Activated CD8-positive, alpha-beta T cell treated with anti-CD3 and anti-CD28 coated beads for 36 hours (primary cell): ENCODE measurements at places on chromosomes 7 and 10.

DNA sequence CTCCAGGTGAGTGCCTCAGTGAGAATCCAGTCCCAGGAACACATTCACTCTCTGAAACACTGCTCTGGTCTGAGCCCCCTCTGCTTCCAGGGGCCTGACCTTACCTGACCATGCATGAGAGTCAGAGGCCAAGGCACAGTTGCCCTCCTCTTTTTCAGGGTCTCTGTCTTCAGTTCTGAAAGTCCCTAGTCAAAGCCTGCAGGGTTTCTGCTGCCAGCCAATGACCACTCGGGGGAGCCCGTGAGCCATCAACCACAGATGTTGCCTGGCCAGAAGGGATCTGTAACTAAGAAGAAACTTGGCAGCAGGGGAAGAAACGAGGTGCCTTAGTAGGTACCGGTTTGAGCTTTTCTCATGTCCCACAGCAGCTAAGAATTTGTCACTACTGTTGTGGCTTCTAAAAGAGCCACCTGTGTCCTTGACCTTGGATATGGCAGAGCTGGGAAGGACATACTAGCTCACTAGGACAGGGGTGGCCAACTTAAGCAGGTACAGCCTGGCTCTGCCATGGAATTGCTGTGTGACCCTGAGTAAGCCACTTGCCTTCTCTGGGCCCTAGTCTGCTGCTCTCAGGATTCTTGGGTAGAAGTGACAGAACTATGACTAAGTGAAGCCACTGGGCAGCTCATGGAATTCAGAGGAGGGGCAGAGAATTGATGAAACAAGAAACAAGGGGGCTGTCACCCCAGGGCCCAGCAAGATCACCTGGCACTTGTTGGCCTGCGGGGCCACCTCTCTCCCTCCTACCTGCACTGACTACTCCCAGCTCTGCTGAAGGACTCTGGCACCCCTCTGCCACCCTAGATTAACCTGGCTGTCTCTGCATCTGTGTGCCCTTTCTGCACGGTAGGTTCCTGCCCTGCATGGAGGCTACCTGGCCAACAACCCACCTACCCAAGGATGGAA, 83.8 kb upstream of the GPR26 start:
- DNase-seq = peak; percentile 80

GRCh38 chr7:136931169-136931867, 62.9 kb downstream of the CHRM2 start:
- no peak for DNase-seq

DNA sequence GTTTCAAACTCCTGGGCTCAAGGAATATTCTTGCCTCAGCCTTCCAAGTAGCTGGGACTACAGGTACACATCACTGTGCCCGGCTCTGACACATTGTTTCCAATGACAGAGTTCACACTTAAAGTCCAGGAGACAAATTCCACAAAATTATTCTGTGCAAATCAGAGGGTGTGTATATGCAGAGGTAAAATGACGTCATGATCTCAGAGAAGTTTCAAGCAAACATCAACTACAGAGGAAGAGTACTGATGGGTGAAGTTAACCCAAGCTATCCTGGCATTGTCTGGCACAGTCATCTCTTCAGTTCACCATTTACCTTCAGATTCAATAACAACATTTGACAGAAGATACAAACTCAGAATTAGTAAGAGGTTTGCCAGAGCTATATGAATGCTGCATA, 388.9 kb downstream of the HPSE2 start:
- no peak for DNase-seq

DNA sequence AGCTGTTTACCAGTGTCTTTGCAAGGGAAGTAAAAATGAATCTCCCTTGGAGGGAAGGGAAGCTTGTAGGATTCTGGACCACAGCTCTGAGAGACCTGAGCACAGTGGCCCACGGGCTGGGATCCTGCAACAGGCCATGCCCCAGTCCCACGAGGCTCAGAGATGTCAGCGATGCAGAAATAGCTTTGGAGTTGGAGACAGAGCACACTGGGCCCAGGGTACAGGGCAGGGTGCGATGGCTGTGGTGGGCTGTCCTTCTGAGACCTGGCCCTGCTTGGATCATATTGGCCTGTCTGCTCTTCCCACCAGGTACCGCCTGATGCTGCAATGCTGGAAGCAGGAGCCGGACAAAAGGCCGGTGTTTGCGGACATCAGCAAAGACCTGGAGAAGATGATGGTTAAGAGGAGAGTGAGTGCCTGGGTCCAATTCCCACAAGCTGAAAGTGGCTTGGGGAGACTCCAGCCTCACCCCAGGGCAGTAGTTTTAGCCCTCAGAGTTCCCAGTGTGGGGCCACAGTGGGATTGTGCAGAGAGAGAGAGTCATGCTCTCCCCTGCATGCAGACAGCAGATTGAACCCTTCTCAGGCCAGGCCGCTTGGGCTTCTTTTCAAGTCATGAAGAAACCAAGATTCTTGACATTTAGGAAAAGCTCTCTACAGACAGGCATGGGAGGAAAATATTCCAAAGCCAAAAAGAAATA, 13.5 kb upstream of the CSGALNACT2 start:
- peak; percentile 0 for DNase-seq

GRCh38 chr7:133003052-133003910, 78.6 kb downstream of the CHCHD3 start:
- no peak for DNase-seq

DNA sequence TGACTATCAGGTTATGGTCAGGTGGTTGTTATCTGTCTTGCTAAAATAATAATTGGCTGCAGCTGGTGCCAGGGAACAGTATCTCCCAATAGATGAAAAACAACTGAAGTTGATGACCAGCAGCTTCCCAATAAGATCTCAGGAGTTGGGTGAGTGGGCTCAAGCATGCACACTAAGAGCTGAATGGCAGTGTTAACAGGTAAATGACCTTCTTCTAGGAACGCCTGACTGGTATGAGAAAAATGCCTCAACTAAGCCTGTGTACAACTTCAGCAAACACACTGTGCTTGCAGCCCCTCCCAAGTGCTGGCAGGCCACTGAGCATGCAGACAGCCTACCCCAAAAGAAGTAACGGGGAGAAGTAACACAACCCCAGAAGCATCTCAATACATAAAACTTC, 636.9 kb downstream of the ACTR3B start:
- no peak for DNase-seq

DNA sequence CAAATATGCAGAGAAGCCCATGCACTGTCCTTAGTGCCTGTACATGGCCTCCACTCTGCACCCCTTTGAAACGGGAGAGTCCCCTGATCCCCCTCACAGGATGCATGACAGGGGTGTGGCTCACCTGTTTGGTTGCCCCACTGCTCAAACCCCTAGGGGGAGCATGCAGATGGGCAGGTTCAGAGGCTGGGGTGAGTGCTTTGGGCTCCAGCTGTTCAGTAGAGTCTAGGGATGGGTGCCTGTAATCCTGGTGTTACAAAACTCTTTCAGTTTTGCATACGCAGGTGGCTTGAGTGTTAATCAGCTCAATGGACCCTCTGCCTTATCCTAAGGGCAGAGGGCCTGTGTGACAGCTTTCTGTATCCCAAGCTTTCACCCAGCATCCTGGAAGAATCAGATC, 7.8 kb upstream of the SFTPA1 start:
- DNase-seq = no peak

- no peak for DNase-seq
Observed at GRCh38 chr7:55374213-55374612, 9.1 kb downstream of the LANCL2 start.

DNA sequence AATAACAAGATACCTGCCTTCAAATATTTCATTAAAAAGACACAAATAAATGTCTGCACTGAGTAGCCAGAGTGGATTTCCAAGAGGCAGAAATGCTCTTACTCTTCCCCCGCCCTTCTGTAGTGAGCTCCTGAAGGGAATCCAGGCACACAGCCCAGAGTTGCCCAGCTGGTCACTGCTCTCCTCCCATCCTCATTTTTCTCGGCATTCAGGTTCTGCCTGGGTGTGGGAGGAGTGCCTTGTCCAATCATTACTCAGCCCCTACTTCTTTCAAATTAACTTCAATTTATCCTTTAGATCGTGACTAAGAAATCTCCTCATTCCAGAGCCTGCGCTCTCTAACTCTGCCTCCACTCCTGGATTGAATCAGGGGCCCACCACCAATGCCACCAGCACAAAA, 12.2 kb downstream of the CCDC6 start:
- DNase-seq = no peak

DNA sequence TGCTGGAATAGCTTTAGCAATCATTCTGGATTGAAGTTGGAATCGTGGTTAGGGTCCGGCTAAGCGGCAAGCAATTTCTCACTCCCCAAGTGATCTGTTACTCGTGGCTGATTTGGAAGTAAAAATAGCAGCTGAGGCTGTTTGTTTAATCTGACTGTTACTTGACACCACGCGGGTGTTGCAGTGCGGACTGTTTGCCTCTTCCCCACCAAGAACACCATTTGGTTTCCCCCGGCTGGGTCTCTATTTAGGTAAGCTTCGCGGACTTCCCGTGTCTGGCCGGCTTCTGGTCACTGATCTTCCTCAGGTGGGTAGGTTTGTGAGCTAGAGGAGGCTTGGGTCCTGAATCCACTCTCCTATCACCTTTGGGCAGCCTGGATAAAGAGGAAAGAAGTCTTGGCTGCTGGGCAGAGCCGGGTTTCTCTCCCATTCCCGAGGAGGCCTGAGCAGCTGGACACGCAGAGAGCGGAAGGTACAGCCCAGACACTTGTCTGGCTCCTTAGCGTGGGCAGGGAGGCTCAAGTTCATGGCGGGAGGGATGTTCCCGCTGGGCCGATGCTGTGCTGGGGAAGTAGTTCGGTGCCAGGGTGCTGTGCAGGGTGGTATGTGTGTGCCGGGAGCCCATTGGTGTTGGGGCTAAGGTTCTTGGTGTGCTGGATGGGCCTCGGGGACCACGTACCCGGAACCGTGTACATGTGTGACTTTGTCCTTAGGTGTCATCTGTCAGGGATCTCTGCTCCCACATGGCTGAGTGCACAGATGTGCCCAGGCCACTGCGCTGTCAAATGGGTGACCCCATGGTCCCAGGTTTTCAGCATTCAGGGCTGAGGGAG, at the start of gene C10orf71:
TSS of gene C10orf71 (plus strand) at position 188 of the 833 bp plus-strand sequence. CDS start 23,376 bp downstream, outside the sequence.
- no peak for DNase-seq

- no peak for DNase-seq
Observed at GRCh38 chr7:139180700-139181311, 50.2 kb upstream of the UBN2 start.

GRCh38 chr10:36577126-36577525, 548.3 kb upstream of the ANKRD30A start:
- no peak for DNase-seq

DNA sequence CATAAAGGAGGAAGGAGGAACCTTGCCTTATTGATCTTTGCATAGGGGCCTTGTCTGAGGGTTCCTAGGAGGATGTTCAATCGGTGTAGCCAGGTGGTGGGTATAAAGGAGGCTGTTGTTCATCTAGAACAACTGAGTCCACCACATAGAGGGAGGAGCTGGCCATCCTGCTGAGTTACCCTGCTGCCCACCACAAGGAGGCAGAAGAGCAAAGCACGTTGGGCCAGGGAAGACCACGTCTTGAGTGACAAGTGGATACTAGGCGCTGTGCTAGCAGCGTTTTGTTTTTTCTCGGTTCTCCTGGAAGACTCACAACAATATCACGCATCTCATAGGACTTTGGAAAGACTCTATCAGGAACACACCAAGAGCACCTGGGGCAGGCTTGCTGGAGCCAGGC, 20.0 kb downstream of the FOXI2 start:
- DNase-seq = no peak

GRCh38 chr7:80873140-80873539, 45.7 kb downstream of the SEMA3C start:
- DNase-seq = no peak

- DNase-seq = no peak
Observed at GRCh38 chr7:78530351-78530750, 731.8 kb downstream of the PHTF2 start.
